ENCODE measurements at places on chromosomes 6 and 20.

DNA sequence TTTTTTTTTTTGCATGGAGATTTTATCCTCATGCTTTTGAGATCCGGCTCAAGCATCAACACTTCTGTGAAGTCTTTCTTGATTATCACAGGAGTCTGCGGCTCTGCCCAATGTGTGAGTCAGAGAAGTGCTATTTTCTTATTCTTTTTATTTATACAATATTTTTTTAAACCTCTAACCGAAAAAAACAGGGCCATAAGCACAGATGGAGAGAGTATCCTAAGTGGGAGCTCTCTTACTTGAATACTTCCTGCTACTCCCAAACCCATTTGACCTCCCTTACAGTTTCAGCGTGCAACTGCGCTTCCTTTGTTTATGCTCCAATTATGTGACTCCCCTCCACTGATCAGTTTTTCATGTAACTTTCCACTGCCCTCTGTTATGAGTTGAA, 8.7 kb upstream of the ATXN1 start:
- peak; percentile 94 for DNase-seq

GRCh38 chr6:51398064-51398705, 579.5 kb downstream of the TFAP2B start:
- DNase-seq, result no peak

GRCh38 chr6:54308289-54308985, at the start of gene TINAG:
Gene TINAG, plus strand, starts transcription at chr6:54308441. Its CDS starts 110 bp downstream, at chr6:54308551.
- no peak for DNase-seq

GRCh38 chr6:14026831-14027539, 90.6 kb upstream of the CD83 start:
- DNase-seq, result peak; percentile 42

- no peak for DNase-seq
Measured at GRCh38 chr6:137051790-137052472, 7.2 kb upstream of the IL20RA start.

GRCh38 chr6:16126056-16126455, 2.8 kb upstream of the MYLIP start:
- DNase-seq, result no peak
